ENCODE measurements at places on chromosomes 11 and 22.

GRCh38 chr11:73980001-73980961 is 2.4 kb downstream of the UCP2 start:
- DNase-seq: peak; percentile 91

- DNase-seq: no peak
Measured at GRCh38 chr22:35250156-35250555, 7.1 kb upstream of the HMGXB4 start.

DNA sequence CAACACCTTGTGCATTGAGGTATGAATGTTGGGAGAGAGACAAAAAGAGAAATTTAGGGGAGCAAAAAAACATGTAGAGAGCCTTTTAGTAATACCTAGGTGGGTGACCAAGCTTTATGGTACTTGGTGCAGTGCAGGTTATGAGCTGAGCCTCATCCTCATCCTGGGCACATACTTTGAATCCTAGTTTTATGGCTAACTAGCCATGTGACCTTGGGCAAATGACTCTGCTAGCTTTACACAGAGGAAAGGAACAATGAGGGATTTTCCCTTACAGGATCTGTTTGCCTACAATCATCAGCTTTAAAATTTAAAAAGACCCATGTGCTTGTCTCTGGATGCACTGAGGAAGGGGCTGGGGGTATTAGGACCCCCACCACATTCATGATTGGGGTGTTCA is 187.8 kb upstream of the ISX start:
- no peak for DNase-seq

GRCh38 chr22:43209523-43209890 is 22.6 kb upstream of the TTLL12 start:
- no peak for DNase-seq

GRCh38 chr11:128732471-128733277 is 38.8 kb downstream of the FLI1 start:
- DNase-seq: no peak

DNA sequence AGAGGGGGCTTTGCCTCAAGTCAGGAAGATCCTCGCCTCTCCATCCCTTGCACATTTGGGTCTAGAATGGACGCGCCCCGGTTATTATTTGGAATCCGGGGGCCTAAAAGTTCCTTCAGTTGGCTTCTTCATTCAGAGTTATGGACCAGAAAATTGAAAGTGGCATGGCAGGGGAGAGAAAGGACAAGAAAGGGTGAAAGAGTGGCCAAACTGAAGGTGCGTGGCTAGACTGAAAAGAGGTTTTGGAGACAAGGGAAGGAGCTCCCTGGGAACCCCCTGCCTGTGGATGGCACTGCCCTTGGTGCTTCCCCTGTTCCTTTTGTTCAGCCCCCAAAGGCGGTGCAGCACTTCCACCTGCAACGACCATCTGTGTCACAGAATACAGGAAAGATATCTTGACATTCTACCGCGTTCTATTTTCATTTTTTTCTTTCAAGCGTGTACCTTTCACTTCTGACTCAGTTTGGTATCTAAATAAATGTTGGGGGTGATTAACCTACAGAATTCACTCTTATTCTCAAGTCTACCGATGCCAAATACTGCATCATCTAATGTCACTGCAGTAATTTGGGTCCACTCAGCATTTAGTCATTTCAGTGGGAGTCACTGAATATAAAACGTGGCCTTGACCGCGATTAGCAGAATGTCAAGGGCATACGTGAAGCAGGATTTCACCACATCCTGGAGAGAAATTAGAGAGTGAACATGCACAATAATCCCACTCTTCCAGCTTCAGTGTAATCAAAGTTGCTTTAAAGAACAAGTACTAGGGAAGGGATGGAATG is 88.1 kb upstream of the ARHGAP32 start:
- no peak for DNase-seq

DNA sequence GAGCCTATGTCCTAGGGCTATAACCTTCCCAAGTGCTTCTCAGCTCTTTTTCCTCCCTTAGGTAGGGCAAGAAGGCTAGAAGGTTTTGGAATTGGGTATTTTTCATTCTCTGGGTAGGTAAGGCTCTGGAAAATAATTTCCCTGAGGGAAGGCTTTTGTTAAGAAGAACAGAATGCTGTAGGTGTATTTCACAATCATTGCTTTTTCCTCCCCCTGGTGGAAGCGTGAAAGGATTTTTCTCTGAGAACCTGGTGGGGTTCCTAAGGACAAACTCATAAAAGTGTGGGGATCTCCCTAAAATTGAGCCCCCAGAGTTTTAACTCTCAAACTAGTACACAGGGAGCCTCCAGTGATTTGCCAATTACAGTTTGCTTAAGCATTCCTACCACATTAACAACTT is 41.1 kb upstream of the NARS2 start:
- DNase-seq: no peak

GRCh38 chr11:101241160-101241795 is 111.7 kb upstream of the PGR start:
- no peak for DNase-seq

DNA sequence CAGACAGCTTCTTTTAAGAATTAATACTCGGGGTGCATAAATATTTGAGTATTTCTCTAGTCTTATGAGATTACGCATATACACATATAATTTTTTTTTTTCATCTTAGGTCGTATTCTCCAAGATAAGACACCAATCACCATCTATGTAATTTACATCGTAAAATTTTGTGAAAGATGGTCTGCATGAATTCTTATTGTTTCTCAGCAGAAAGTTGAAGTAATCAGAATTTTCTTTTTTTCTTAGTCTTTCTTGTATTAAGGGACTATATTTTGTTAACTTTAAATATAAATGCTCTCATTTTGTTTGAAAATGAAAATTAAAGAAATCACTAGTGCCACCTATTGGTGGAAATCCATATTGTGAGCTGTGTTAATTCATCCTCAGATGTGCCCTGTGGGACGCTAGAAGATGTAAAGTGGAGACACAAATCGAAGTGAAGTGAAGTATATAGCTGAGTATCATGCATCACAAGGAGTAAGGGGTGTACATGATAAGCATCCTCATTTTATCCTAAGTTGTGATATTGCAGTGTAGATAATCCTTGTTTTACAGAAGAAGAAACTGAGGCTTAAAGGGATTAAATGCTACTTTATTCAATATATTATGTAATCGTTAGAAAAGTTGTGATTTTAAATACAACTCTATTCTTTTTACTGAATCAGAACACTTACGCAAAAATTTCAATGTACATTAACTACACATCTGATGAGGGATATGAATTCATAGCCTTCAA is 2084.3 kb downstream of the LRRC4C start:
- peak; percentile 19 for DNase-seq

- peak; percentile 19 for DNase-seq
Measured at GRCh38 chr11:57668434-57668782, 494 bp downstream of the ZDHHC5 start.

DNA sequence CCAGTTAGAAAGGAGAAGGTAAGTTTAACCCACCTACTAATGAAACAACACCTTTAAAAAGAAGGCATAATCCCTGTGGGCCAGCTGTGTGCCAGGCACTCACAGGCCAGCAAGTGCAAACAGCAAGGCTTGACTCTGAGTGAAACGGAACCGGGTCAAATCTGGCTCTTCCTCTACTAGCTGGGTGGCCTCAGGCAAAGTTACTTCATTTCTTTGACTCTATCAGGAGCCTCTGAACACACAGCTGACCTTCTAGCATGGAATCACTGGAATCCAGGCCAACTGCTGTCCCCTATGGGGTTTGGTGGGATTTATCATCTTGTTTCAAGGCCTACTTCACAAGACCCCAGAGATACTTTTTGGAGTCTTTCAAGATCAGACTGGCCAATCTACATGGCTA is 3.3 kb downstream of the RAB38 start:
- DNase-seq: no peak

GRCh38 chr11:134267461-134267860 is 8.7 kb upstream of the GLB1L3 start:
- no peak for DNase-seq

- no peak for DNase-seq
Measured at GRCh38 chr11:46680164-46680760, 20.2 kb downstream of the ARHGAP1 start.

DNA sequence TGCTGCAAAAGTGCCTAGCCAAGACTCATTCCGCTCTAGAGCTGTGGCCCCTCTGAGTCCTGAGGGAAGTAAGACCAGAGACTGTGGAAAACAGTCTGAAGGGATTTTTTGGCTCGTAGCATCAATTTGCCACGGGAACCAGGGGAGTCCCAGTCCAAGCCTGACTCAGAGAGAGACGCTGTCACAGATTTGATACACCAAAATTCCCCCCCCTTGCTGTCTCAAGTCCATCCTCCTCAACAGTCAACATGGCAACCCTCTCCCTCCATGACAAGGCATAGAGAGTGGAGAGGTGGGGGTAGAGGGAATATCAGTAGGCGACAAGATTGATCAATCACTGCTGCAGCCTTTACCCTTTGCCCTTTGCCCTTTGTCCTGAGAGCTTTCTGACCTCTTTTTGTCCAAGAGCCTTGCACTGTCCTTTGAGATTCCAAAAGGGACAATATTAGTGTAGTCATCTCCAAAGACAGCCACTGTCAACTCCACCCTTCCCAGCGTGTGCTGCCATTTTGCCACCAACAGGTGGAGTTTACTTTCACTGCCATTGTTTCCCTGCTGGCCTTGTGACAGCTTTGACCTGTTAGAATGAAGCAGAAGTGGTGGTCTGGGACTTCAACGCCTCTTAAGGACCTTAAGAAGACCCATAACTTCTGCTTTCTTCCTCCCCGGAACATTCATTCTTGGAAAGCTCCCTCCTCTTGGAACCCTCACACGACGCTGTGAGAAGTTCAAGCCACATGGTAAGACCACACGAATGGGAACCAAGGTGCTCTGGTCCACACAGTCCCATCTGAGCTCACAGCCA is 7.3 kb downstream of the SLC15A3 start:
- no peak for DNase-seq

DNA sequence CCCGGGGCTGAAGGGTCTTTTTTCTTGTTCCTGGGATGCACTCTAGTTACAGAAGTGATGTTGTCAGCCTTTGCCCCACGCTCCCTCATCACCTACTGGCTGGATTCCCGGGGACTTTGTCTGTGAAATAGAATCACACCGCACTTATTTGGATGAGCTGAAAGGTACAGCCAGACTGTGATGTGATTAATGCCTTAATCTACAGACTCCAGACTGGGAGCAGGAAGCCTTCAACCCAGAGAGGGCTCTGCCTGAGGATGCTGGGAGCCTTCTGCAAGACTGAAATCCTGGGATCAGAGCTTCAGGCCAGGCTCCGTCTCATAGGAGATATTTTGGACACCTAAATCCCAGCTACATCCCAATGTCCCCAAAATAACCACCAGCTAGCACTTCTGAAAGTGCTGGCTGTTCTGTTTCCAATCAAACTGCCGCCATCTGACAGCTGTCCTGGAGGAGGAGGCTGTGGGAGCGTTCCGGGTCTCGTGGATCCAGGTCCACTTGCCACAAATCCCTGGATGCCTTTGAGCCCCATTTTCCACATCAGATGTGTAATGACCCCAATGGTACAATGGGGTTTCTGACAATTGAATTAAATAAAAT is 688.5 kb downstream of the TBC1D22A start:
- DNase-seq: no peak

- no peak for DNase-seq
Measured at GRCh38 chr22:19728271-19728670, 4.9 kb downstream of the GP1BB start.

DNA sequence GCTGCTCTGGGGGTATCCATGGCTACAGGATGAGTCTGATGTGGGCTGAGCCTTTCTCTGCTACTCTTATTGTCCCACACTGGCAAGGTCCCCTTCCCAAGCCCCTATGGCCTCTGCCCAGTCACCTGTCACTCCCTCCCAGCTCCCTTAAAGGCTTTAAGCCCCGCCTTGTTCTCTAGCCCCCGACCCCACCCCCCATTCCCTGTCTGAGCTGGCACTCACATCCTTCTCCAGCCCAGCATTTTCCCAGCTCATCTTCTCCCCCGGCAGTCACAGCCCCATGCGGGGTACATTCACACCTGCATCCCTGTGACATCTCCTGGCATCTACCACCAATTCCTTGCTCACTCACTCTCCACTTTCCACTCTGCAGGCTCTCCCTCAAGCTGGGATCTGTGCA is 4.3 kb downstream of the MTFP1 start:
- DNase-seq: no peak

GRCh38 chr11:86043765-86044503 is 24.9 kb downstream of the PICALM start:
- no peak for DNase-seq

DNA sequence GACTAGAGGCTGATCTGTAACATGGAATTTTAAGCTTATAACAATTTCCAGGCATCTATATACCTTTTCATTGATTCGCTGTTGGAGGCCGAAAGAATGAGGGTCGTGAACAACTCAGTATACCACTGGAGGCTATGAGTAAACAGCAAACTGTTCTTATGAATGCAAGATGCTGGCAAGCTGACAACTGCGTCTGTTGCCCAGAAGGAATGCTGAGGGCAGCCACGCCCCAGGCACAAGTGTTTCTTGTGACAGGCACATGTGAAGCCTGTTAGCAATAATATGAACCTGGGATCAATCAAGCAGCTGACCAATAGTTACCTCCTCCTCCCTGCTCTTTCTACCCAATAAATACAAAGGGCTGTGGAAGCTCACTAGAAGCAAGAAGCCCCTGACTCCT is 15.3 kb downstream of the RTCB start:
- no peak for DNase-seq

DNA sequence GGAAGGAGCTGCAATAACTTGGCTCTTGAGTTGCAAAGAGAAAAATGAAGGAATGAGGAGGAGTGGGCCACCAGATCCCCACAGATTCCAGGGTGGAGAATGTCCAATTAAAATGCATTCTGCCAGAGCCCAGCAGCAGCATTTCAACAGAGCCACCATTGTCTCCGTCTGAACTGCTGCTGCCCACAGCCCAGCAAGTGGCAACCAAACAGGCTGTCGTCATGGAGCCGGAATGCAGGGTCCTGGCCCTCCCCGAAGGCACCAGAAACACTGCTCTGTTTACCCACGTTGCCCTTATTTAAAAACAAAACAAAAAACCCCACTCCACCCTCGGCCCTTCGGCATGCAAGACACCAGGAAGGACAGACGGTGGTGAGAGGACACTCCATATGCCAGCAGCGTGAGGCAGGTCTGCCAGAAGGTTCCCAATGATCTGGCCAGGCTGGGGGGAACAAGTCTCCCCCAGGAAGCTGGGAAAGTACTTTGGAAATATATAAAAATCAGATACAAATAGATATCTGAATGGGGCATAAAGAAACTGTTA is 32.5 kb downstream of the PLEKHA7 start:
- no peak for DNase-seq

DNA sequence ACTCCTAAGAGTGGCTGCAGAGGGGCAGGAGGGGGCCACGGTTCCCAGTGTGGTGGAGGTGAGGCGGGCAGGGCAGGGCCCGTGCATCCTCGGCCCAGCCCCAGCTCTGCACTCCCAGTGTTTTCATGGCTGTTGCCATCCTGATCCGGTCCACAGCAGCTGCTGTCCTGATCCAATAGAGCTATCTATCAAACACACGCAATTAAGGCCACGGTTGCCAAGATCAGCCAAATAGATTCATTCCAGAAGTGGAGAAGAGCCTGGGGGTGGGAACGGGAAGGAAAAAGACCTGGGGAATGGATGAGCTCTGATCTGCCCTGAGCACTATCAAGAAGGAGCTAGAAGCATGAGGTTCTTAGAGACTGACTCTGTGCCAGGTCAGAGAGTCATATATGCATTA is 160.9 kb upstream of the SYT13 start:
- DNase-seq: no peak

- no peak for DNase-seq
Measured at GRCh38 chr11:12330485-12331231, 46.7 kb upstream of the PARVA start.
